ENCODE measurements at places on chromosomes 12 and 14.

DNA sequence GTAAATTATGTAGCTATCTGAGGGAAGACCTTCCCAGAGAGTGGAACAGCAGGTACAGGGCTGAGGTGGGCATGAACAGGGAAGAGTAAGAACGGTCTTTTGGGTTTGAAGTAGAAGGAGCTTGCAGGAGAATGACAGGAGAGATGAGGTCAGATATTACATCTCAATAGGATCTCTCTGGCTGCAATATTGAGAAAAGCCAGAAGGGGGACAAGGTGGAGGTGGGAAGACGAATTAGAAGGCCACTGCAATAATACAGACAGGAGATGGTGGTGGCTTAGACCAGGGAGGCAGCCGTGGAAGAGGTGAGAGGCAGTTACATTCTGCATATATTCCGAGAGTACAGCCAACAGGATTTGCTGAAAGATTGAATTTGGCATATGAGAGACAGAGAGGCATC, 310.2 kb downstream of the APAF1 start:
- no peak for DNase-seq

GRCh38 chr12:109510196-109510595, 32.8 kb downstream of the UBE3B start:
- DNase-seq = no peak

DNA sequence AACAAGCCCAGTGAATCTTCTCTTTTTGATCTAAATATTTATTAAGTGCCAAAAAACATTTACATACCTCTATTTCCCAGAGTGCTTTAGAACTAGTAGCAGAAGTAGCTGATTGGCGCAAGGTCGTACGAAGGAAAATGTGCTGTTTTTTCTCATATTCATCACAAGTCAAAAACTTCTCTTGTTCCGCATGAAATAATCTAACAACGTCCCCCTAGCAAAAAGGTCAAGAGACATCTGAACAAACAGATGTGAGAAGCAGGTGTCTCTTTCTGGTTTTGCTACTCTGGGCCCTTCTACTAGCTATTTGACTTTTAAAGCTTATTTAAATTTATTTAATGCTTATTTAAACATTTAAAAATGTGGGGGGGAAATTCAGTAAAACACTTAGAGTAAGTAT, 117.8 kb downstream of the ITPR2 start:
- no peak for DNase-seq

DNA sequence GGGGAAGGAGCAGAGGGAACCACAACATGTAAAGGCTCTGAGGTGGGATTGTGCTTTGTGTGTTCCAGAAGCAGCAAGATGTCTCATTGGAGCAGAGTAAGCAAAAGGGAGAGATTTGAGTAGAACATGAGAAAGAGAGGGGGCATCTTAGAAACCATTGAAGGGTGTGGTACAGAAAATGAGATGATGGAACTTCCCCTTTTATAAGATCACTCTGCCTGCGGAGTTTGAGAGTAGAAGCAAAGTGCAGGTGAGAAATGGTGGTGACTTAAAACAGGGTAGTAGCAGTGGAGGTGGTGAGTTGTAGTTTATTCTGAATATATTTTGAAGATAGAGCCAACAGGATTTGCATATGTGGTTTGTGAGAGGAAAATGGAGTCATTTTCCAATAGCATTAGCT, 56.0 kb downstream of the FBXO34 start:
- no peak for DNase-seq

GRCh38 chr12:45336762-45337596, 121.1 kb downstream of the ANO6 start:
- no peak for DNase-seq

DNA sequence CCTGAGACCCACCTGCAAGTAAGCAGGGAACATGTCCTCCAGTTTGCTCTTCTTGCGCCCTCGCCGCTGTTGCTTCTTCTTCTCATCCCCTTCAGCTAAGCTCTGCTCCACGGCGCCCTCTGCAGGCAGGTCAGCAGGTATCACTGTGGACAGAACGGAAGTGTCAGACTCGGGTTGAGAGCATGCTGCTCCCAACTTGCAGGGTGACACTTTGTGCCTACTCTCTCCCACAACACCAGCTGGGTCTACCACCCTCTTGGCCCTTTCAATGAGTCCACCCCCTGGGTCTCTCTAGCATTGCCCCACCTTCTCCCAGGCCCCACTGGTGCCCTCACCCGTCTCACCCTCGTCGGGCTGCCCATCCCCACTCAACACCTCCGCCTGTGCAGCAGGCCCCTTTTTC, 16.7 kb downstream of the KMT2D start:
- peak; percentile 55 for DNase-seq

GRCh38 chr12:29039013-29039412, 110.1 kb upstream of the FAR2 start:
- no peak for DNase-seq

GRCh38 chr12:4296751-4297150, 23.2 kb downstream of the CCND2 start:
- DNase-seq = no peak

DNA sequence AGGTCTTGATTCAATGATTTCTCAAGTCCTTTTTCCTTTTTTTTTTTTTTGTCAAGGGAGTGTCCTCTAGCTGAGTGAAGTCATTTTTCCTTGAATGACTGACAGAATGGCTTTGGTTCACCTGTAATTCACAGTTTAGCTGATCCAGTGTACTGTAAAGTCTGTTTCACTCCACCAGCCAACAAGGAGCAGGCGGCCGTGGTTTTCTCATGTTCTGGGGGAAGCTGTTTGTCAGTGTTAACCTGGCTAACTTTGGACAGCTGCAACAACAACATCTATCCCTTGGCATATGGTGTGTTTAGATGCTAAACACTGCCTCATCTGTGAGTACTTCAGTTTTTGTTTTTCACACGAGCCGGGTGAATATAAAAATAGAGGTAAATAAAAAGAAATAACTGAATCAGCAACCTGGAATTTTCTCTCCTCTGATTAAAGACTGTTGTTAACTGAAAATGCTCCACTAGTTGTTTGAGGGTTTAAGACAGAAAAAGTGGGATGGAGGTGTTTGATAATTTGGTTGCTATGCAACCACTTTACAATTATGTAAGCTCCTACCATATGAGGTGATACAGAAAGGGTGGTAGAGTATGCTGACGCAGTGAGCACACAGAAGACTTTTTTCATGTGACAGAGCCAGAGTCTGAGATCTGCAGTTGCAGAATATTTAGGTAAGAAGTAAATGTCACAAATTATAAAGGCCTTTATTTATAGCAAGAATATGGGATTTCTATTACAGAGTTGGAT, 50.3 kb upstream of the SLC2A13 start:
- DNase-seq = no peak

GRCh38 chr12:7229741-7230140, 40.3 kb downstream of the PEX5 start:
- DNase-seq = no peak

- no peak for DNase-seq
These were observed 7.9 kb downstream of the FAIM2 start for GRCh38 chr12:49895773-49896172.

DNA sequence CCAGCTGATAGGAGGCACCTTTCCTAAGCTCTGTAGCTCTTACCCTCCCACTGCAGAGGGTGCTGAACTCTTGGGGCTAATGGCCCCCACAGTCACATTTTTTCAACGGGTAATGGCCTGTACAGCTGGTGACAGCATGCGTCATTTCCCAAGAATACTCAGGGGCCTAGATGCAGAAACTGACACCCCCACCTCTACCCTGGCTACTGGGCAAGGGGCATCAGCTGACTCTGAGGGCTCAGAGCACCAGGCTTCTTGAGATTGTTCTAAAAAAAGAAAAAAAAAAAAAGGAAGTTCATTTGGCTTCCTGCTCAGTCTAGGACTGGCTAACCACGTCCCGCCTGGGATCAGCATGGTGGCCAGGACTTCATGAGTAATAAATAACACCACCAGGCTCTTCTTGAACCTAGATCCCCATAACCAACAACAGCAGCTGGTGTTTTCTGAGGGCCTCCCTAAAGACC, 35.2 kb downstream of the ZFP36L1 start:
- DNase-seq = no peak
